SHP77 (cell line): ENCODE measurements at places on chromosomes 12 and 14.

- no peak for DNase-seq
Measured at GRCh38 chr12:57162553-57163125, 15.2 kb upstream of the LRP1-AS start.

DNA sequence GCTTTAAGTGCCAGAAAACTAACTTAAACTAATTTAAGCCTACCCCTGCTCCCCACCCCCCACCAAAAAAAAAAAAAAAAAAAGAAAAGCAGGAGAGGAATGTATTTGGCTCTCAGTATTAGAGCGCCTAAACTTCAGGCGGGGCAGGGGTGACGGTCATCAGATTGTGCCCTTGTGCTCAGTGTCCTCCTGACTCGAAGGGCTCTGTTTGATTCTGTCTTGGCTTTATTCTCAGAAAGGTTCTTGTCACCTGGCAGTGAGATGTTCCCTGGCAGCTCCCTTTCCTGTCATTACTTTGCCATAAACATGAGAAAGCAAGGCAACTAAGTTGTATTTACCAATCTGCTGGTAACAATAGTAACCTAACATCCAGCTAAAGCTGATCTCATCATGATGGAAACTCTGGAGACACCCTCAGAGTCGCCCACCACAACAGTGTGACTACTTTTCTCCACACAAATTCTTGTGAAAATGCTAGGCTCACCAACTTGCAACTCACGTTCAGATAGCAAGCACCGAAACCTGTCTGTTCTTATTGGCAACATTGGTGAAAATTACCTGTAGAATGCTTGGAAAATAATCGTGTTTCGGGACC lies 39.0 kb upstream of the WNK1 start:
- no peak for DNase-seq

DNA sequence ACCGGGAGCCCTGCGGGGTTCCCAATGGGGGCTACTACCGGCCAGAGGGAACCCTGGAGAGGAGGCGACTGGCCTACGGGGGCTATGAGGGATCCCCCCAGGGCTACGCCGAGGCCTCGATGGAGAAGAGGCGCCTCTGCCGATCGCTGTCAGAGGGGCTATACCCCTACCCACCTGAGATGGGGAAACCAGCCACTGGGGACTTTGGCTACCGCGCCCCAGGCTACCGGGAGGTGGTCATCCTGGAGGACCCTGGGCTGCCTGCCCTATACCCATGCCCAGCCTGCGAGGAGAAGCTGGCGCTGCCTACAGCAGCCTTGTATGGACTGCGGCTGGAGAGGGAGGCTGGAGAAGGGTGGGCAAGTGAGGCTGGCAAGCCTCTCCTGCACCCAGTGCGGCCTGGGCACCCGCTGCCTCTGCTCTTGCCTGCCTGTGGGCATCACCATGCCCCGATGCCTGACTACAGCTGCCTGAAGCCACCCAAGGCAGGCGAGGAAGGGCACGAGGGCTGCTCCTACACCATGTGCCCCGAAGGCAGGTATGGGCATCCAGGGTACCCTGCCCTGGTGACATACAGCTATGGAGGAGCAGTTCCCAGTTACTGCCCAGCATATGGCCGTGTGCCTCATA lies 9.7 kb downstream of the TNS2 start:
- no peak for DNase-seq

GRCh38 chr12:113697651-113698509 lies 226.2 kb upstream of the LHX5 start:
- DNase-seq = peak; percentile 83

GRCh38 chr14:96405677-96406076 lies 13.7 kb downstream of the AK7 start:
- DNase-seq = no peak

DNA sequence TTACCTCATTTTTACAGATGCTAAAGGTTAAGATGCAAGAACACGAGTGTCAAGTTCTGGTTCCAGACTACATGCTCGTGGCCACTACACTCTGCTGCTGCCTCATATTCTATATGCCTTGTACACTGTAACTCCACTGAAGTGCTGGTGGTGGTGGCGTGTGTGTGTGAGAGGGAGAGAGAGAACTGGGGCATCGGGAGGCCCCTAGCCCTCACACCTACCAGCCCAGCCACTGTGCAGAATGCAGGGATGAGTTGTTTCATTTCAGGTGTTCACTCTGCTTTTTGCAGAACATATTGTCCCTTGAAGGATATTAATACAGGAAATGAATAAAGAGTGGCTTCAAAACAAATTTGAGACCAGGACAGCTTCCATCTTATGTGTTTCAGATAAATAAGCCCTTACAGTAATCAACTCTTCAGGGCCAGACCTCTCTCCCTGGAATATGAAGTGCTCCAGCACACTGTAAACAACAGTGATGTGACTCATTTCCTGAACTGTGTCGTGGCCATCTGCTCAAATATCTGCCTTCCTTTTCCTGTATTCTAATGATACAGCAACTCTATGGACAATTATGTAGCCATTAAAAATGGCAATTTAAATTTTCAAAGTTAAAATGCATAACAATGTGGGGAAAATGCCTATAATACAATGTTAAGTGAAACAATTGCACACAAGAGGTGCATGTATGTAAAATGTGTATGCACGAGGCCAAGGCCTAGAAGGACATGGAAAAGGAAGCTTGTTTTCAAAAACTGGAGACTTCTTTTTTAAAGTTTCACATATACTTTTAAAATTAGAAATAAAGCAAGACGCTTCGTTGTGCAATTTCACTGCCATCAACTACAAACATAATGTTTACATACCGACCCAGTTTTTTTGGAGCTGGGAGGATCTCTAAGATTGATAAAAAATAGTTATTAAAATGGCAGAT lies 215.4 kb downstream of the PELI2 start:
- peak; percentile 88 for DNase-seq

DNA sequence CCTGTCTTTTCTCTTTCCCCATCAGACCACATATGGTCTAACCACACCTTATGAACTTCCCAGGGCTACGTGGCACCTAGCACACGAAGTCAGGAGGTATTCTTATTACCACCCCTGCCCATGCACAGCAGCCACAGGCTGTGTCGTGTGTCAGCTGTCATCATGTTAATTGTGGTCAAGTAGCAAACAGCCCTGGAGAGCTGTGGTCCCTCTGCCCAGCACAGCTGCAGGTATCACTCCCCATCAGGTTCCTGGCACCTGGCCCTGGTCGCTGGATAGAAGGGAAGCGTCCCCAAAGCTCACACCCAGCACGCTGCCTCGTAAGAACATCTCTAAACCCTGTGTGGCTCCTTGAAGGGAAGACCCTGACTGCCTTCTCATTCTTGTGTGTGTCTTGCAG lies 45.4 kb downstream of the CLMN start:
- no peak for DNase-seq

GRCh38 chr14:54676812-54677708 lies 110.1 kb downstream of the SAMD4A start:
- no peak for DNase-seq

DNA sequence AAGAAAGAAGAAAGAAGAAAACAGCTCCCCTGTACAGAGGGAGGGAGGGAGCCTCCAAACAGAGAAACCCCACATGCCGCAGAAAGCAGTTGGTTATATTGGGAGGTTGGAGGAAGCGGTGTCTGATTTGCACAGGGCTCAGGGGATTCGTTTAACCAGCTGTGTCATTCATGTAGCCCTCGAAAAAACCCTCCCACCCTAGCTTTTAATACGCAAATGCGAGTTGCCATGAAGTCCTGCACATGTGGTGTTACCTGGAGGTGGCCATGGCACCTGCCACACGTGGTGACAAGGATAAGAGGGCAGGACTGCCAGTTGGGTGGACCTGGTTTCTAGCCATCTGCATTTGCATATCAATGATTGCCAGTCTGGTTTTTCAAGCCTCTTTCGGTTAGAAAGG lies 40.9 kb downstream of the TMEM30B start:
- no peak for DNase-seq

DNA sequence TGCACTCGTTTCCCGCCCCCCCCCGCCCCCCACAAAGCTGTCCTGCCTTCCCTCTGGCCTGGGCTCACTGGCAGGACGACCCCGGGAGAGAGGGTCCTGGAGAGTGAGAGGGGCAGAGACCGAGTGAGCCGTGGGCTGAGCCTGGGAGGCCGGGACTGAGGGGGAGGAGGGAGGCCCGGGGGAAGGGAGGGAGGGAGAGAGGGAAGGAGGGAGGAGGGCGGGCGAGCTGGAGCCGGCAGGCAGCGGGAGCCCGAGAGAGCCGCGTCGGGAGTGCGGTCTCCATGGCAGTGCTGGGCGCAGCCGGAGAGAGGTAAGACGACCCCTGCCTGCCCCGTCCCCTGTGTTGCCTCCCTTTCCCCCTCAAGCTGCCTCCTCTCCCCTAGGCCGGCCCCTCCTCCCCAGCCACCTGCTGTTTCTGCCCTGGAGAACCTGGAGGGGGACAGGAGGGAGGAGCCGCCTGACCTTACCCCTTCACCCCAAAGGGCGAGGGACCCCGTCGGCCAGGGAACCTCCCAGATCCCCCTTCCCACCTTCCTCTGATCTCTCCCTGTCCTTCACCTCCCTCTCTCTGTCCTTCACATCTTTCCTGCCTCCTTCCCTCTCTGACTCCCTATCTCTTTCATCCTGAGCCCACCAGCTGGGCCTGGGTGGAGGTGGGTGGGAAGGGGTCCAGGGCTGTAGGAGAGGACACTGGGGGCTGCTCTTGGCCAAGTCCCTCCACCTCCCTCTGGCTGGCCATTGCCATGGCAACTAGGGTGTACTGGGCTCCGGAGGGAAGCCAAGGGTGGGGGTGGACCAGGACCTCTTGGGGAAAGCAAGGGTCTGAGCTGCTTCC lies at the start of gene GPR162:
Gene GPR162, plus strand, starts transcription at position 231 of the 835 bp plus-strand sequence. CDS start 2,078 bp downstream, outside the sequence.
- DNase-seq = peak; percentile 19

DNA sequence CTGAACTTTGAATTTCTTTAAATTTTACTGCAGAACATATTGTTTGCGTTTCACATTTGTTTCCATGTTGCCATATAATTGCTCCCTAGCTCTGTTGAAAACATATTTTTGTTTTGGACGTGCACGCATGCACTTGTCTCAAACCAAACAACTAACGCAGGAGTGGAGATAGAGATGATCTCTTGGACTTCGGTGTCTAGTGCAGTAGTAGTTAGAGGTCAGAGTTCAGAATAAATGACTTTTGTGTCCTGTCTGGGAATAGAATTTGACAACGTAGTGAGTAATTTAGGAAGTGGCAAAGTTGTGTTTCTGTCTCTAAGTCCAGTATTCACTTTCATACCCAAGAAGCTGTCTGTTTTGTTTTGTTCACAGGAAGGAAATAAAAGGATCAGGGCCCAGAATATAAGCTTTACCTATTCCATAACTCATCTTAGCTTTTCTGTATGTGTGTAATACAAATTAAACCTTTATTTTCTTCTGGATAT lies 173.8 kb downstream of the AEBP2 start:
- no peak for DNase-seq

DNA sequence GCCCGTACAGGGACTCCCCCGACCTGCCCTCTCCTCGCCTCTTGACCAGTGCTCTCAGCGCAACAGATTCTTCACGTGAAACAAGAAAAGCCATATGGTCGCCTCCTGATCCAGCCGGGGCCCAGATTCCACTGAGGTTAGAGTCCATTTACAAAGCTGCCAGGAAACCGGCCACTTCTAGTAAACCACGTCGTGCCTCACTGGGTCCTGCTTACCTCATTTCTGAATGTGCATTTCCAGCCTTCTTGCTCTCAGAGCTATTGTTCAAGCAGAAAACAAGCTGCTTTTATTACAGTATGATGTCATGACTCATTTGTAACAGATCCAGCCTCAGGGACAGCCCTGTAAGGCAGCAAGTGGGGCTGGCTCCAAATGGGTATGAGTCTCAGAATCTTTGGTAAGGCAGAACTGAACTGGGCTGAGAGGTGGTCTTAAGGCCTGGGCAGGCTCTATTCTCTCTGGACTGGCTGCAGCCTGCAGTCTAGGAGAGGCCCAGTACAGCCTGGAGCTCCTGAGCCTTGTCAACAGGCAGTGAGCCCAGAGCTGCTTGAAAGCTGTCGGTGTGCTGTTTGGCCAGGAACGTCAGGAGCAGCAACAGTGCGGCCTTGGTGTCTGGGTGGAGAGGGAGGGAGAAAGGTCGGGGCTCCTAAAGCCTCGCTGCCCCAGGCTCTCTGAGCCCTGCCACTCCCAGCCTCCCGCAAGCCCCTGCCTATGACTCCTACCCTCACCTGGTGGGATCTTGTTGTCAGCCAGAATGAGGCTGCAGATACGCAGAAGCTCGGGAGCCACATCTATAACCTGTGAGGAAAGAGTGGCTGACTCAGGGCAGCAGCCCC lies 8.3 kb downstream of the REC8 start:
- DNase-seq = no peak

DNA sequence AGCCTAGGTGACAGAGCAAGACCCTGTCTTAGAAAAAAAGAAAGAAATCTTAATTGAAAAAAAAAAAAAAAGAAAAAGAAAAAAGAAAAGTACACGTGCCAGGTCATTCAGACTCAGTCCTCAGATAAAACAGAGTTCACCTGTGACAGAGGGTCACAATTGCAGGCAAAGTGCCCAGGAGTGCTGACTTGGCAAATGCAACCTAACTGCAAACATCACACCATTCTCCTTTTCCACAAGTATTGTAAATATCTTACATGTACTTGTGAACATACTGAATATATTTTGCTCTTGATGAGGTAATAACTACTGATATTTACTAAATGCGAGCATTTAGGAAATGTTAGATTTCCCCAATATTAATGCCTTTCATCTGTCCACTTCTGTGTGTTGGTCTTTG lies 9.0 kb upstream of the COL2A1 start:
- DNase-seq = no peak

DNA sequence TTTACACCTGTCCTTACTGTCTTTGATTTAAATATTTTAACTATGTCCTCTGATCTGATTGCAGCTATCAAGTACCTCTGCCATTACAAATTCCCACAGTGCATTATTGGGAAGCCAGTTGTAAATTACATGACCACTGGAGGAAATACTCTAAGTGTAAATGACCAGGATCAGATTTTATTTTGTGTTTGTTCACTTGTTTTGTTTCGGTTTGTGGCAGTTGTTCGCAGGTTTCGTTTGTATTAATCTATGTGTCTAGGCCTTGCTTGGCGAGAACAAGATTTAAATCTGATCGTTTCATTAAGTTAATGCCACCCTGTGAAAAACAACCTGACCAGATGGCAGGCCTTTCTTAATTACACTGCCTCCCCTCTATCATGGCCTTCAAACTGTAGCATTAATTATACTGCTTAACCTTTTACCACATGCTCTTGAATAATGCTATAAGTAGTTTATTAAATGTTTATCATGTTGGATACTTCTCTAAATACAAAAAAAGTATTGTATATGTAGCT lies 990.1 kb downstream of the TMTC2 start:
- no peak for DNase-seq

GRCh38 chr14:33539918-33540357 lies 410.9 kb downstream of the EGLN3 start:
- no peak for DNase-seq

DNA sequence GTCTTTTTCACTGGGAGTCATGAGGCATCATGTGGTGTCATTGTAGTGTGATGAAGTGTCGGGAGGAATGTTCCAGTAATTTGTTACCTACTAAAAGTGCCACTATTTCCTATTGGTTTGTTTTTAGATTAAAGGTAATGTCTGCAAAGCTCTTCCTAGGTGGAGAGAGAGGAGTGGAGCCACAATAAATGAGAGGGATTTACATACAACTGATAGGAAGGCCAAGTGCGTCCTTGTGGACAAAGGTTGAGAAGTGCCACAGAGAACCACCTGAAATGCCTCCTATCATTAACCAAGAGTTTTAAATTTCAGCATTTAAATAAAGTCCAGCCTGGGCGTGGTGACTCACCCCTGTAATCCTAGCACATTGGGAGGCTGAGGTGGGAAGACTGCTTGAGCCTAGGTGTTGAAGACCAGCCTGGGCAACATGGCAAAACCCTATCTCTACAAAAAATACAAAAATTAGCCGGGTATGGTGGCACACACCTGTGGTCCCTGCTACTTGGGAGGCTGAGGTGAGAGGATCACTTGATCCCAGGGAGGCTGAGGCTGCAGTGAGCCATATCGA lies 2.5 kb upstream of the SNX6 start:
- no peak for DNase-seq
